GM23338 (cell line): ENCODE measurements at places on chromosomes 5 and 9. TPM values are rescaled to one million over a fixed set of nuclear protein-coding genes. Genes with fewer than 3 reads are reported as not detected.

DNA sequence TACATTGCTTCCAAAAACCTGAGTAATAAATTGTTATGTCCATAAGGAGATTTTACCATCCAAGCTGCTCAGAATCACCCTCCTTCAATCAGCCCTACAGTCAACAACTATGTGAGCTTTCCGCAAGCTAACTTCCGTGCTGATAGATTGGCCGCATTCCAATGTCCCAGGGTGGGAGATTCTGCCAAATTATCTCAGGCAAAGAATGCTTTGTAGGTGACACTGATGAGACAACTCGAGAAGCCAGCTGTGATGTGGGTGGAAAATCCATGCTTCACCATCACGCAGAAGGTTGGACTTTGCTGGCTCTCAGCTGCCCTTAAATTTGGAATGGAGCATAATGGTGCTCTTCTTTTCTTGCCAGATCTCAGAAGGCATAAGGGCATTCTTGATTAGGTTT, 44.9 kb upstream of the HCN1 start:
- no peak overlapping the region for H3K4me3 ChIP-seq
- DNase-seq = peak; percentile 63
- H3K36me3 ChIP-seq = no peaks in the 10 kb centered on the region

DNA sequence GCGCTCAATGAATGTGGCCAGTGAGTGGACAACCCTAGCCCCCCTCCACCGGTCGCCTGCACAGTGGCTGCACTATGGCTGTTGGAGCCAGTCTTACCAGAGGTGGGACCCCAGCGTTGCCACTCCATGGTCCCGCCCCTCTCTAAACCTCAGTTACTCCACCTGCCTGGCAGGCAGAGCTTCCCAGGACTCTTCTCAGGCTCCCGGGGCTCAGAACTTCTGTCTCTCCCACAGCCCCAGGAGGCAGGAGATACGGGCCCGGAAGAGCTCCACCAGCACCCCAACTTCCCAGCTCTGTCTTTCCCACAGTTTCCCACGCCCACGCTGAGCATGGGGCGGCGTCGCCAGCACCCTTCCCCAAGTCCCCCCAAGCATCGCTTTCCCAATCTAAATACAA, 975 bp downstream of the RASGEF1C start:
- H3K4me1 ChIP-seq = no peaks in the 10 kb centered on the region
- H3K27me3 ChIP-seq = peaks cover 37% of the 10 kb centered on the region
- peak; percentile 42 for DNase-seq
- no peak overlapping the region for H3K27ac ChIP-seq

The TMCO6 gene
- 19.9 and 37.4 TPM in 2 replicates for total RNA-seq

DNA sequence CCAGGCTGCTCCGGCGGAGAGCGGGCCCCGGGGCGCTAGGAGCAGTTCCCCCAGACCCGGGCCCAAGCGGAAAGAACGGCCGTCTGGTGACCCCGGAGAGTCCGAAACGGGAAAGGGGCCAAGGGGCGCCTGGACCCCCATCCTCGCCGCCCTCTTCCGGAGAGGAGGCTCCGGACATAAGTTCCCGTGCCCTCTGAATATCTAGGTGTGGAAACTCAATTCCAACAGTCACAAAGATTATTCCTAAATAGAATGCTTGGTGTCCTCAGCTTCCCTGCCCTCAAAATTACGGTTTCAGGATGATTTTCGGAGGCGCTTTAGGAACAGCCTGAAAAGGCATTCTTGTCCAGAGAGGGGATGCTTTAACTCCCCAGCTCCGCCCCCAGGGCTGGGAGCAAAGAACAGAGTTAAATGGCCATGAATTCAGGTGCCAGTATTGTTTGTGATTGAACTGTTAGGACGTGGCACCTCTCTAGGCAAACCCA, 681 bp upstream of the LHFPL2 start:
- H3K36me3 ChIP-seq = no peaks in the 10 kb centered on the region; the same call in 1 of the 2 replicates
- H3K27ac ChIP-seq = peak overlapping the region; percentile 67
- H3K4me3 ChIP-seq = peak overlapping the region; percentile 94
- peak; percentile 57 for DNase-seq

GRCh38 chr9:123091459-123091858, 58.0 kb downstream of the GPR21 start:
- no peaks in the 10 kb centered on the region for H3K27me3 ChIP-seq
- H3K27ac ChIP-seq = no peak overlapping the region
- peaks cover 15% of the 10 kb centered on the region; the same call in 1 of the 2 replicates for H3K36me3 ChIP-seq
- DNase-seq = no peak
- H3K4me1 ChIP-seq = no peaks in the 10 kb centered on the region

- no peak overlapping the region for H3K4me3 ChIP-seq
- H3K36me3 ChIP-seq = no peaks in the 10 kb centered on the region
Observed at GRCh38 chr5:165573445-165573844, 2068.0 kb downstream of the MAT2B start.

DNA sequence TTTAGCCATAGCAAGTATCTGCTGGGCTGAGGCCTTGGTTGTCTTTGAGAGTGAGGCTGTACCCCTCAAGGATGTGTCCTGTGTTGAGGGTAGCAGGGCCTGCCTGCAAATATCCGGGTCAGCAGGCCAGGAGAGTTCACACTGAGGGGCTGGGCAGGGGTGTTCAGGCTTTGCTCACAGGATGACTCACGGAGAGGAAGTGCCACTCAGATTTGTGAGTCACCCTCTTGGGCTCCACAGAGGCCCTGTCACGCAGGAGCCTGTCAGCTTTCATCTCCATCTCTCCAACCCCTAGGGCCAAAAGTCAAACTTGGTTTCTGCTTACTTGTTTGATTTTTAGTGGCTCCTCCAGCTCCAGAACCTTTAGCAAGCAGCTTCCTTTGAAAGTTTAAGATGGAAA, 211.5 kb downstream of the SEC61B start:
- no peak overlapping the region for H3K4me3 ChIP-seq
- H3K27me3 ChIP-seq = no peaks in the 10 kb centered on the region
- H3K27ac ChIP-seq = no peak overlapping the region
- peaks cover 11% of the 10 kb centered on the region; the same call in 1 of the 2 replicates for H3K4me1 ChIP-seq
- H3K36me3 ChIP-seq = no peaks in the 10 kb centered on the region
- DNase-seq = no peak

The CMYA5 gene
- 0.49 and 1.2 TPM in 2 replicates for total RNA-seq

The ZNG1E gene
- total RNA-seq = 32.1 and 40.0 TPM in 2 replicates

DNA sequence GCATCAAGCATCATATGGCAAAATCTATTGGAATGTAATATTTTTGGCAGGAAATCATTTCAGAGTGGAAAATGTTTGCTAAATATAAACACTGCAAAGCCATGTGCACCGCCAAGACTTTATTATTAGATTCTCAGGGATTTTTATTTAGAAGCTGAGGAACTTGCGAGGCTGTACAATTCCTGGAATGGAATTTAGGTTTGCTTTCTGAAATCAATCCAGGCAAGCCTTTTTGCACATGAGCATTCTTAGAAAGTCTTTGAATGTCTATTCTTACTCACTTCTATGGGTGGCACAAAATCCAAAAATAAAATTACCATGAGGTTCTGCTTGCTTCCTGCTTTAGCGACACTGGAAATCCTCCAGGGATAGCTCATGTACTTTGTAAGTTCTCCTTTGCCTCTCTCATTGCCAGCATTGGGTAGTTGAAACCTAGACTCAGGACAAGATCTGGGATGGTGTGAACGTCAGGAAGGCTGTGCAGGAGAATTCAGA, 71.5 kb upstream of the PALM2AKAP2 start:
- no peaks in the 10 kb centered on the region for H3K4me1 ChIP-seq
- no peaks in the 10 kb centered on the region for H3K36me3 ChIP-seq
- H3K27me3 ChIP-seq = no peaks in the 10 kb centered on the region
- no peak overlapping the region for H3K27ac ChIP-seq
- DNase-seq = no peak

- no peaks in the 10 kb centered on the region for H3K36me3 ChIP-seq
- H3K27ac ChIP-seq = no peak overlapping the region
- no peak for DNase-seq
- H3K4me1 ChIP-seq = no peaks in the 10 kb centered on the region
- no peak overlapping the region for H3K4me3 ChIP-seq
Observed at GRCh38 chr9:74935008-74935407, 17.7 kb downstream of the C9orf40 start.

The PCDHGA8 gene
- total RNA-seq = 4.6 and 5.3 TPM in 2 replicates

The HBEGF gene
- 2.0 and 2.9 TPM in 2 replicates for total RNA-seq

DNA sequence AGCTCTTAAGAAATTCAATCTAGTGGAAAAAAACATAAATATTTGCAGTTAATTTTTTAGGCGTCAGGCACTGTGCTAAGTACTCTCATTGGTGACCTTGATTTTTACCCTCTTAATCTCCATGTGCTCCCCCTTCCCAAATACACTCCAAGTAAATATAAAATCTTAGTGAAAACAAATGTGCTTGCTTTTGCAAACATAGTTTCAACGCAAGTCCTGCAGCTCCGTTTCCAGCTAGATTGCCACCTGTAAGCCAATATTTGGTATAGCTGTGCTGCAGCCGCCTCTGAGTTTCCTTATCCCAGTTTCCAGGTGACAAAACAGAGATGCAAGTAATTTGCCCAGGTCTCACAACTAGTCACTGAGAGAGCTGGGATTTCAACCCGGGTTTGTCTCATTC, 1.9 kb upstream of the MTMR12 start:
- DNase-seq = no peak
- H3K4me3 ChIP-seq = no peak overlapping the region
- no peak overlapping the region for H3K27ac ChIP-seq
- H3K4me1 ChIP-seq = peaks cover 11% of the 10 kb centered on the region; the same call in 1 of the 2 replicates
- no peaks in the 10 kb centered on the region for H3K27me3 ChIP-seq

- H3K4me3 ChIP-seq = no peak overlapping the region
- no peaks in the 10 kb centered on the region for H3K27me3 ChIP-seq
- H3K36me3 ChIP-seq = no peaks in the 10 kb centered on the region
- no peak overlapping the region for H3K27ac ChIP-seq
Observed at GRCh38 chr9:116736399-116737151, 49.5 kb downstream of the TRIM32 start.

The EMB gene
- 35.5 and 40.0 TPM in 2 replicates for total RNA-seq

- DNase-seq = no peak
- H3K27ac ChIP-seq = no peak overlapping the region
- no peaks in the 10 kb centered on the region for H3K27me3 ChIP-seq
- no peaks in the 10 kb centered on the region for H3K36me3 ChIP-seq
- H3K4me3 ChIP-seq = no peak overlapping the region
Observed at GRCh38 chr5:38468202-38468673, 88.2 kb downstream of the LIFR start.

- peaks cover 13% of the 10 kb centered on the region for H3K4me1 ChIP-seq
- no peaks in the 10 kb centered on the region for H3K36me3 ChIP-seq
- H3K4me3 ChIP-seq = no peak overlapping the region
- H3K27ac ChIP-seq = no peak overlapping the region
- no peaks in the 10 kb centered on the region for H3K27me3 ChIP-seq
- no peak for DNase-seq
Observed at GRCh38 chr9:101265261-101265660, 119.5 kb downstream of the BAAT start.

GRCh38 chr9:109022873-109023272, 9.6 kb upstream of the CTNNAL1 start:
- H3K27me3 ChIP-seq = no peaks in the 10 kb centered on the region
- H3K27ac ChIP-seq = no peak overlapping the region
- H3K36me3 ChIP-seq = peaks cover 3% of the 10 kb centered on the region; the same call in 1 of the 2 replicates
- DNase-seq = no peak
- H3K4me1 ChIP-seq = no peaks in the 10 kb centered on the region
- no peak overlapping the region for H3K4me3 ChIP-seq

GRCh38 chr5:96636594-96636993, 25.6 kb upstream of the CAST start:
- H3K36me3 ChIP-seq = no peaks in the 10 kb centered on the region
- no peak for DNase-seq
- peaks cover 5% of the 10 kb centered on the region; the same call in 1 of the 2 replicates for H3K4me1 ChIP-seq
- no peaks in the 10 kb centered on the region for H3K27me3 ChIP-seq

- H3K4me3 ChIP-seq = no peak overlapping the region
- DNase-seq = no peak
- H3K27ac ChIP-seq = no peak overlapping the region
- no peaks in the 10 kb centered on the region for H3K36me3 ChIP-seq
- peaks cover 13% of the 10 kb centered on the region for H3K4me1 ChIP-seq
Observed at GRCh38 chr5:3252235-3252634, 343.4 kb upstream of the IRX1 start.

DNA sequence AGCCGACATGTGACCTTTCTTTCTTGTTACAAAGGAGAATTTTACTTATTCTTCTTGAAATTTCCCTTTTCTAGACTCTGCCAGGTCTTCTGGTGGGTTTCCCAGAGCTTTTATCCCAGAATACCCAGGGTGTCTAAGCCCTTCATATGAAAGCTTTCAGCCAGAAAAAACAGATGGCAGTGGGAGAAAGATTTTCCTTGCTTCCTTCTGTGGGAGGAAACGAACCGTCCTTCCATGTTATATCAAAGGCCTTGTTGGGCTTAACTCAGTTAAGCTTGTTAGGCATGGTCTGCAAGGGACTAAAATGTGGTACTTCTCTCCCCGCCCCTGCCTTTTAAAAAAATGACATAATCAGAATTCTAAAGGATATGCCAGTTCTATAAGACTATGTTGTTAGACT, 47.5 kb downstream of the SPATA31D1 start:
- H3K36me3 ChIP-seq = no peaks in the 10 kb centered on the region
- no peak overlapping the region for H3K27ac ChIP-seq
- H3K4me1 ChIP-seq = no peaks in the 10 kb centered on the region
- DNase-seq = no peak
- H3K27me3 ChIP-seq = no peaks in the 10 kb centered on the region
- H3K4me3 ChIP-seq = no peak overlapping the region

The DTWD2 gene
- total RNA-seq = 15.4 TPM in 2 replicates

The CCNB1 gene
- total RNA-seq = 273 and 276 TPM in 2 replicates

DNA sequence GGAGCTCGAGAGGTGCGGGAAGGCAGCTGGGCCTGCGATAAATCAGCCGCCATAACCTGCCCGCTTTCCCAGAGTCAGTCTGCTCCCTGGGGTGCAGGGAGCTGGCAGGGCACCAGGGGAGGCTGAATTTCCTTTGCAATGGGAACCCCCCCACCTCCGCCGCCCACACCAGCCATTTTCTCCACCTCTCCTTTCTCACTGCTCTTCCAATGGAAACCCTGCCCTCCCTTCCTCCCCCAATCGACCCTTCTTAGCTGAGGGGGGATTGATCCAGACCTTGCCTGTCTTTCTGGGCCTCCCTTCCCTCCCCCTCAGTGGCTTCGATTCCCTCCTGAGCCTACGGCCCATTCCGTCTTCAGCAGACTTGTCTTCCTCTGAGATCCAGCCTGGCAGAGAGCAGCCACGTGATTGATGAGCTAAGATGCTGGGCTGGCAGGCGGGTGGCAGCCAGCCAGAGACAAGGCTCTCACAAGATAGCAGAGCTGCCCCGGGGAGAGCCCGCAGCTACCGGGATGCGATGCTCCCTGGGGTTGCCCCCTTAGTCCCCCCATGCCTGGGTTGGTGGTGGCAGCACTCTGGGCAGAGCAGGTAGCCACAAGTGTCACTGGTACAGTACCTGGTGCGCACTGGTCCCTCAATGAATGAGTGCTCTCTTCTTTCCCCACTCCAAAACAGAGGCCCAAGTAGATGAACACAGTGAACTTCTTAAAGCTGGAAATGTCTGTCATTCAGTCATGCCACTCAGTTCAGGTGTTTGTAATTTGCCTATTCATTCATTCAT, 53.7 kb upstream of the FABP6 start:
- no peak overlapping the region; the same call in 1 of the 2 replicates for H3K27ac ChIP-seq
- no peak for DNase-seq
- H3K4me1 ChIP-seq = peaks cover 19% of the 10 kb centered on the region
- no peaks in the 10 kb centered on the region for H3K27me3 ChIP-seq
- no peaks in the 10 kb centered on the region for H3K36me3 ChIP-seq
